ENCODE measurements at places on chromosomes 4 and X. TPM values are rescaled to one million over a fixed set of nuclear protein-coding genes. Genes with fewer than 3 reads are reported as not detected.
A peak's percentile ranks its signal among the peaks of the same experiment; 100 is the strongest.

DNA sequence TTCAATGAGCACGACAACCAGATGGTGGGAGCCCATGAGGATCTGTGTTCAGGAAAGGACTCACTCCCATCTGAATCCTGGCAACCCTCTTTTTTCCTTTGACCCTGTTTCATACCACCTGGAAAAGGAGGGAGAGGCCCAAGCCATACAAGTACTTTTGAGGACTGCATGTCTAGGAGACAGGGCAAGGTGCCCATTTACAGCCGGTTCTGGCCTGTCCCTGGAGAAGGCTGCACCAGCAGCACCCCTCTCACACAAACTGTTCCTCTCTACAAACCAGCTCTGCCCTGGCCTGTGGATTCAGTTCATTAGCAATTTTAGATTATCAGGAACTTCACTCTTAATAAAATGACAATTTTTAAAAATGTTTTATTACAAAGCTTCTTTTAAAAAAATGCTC lies 57.5 kb downstream of the HADH start:
- no peaks in the 10 kb centered on the region for H3K4me1 ChIP-seq
- no peaks in the 10 kb centered on the region for H3K27me3 ChIP-seq
- no peak overlapping the region for H3K27ac ChIP-seq

DNA sequence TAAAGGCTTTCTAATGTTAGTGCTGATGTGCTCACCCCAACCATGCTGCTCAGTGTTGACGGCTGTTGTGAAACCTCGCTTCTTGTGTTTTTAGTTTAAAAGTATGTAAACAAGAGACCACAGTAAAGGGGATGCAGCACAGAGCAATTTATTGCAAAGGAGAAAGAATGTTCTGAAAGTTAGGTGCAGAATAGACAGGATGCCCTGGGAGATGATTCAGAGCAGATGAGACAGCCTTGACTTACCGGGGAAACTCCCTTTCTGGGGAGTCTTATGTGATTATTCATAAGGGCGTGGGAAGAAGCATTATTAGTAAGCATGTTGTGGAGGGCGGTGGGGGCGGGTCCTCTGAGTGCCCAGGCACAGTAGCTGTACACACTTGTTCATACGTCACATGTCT lies 47.7 kb downstream of the EVC start:
- H3K27me3 ChIP-seq: no peaks in the 10 kb centered on the region
- H3K27ac ChIP-seq: no peak overlapping the region
- H3K4me3 ChIP-seq: no peak overlapping the region
- no peak for DNase-seq

DDIT4L gene
- total RNA-seq: 1.8 TPM

GRCh38 chrX:46710927-46711623 lies 47.8 kb downstream of the SLC9A7 start:
- H3K27ac ChIP-seq: no peak overlapping the region
- no peak for DNase-seq
- no peaks in the 10 kb centered on the region for H3K4me1 ChIP-seq
- no peaks in the 10 kb centered on the region for H3K36me3 ChIP-seq
- no peaks in the 10 kb centered on the region for H3K27me3 ChIP-seq
- H3K4me3 ChIP-seq: no peak overlapping the region

GRCh38 chrX:80602036-80602860 lies 182.0 kb downstream of the TENT5D start:
- no peak overlapping the region for H3K4me3 ChIP-seq
- no peaks in the 10 kb centered on the region for H3K4me1 ChIP-seq
- H3K27me3 ChIP-seq: no peaks in the 10 kb centered on the region
- H3K36me3 ChIP-seq: no peaks in the 10 kb centered on the region
- peak; percentile 13 for DNase-seq

- no peaks in the 10 kb centered on the region for H3K4me1 ChIP-seq
- no peak for DNase-seq
- H3K36me3 ChIP-seq: no peaks in the 10 kb centered on the region
- H3K27ac ChIP-seq: no peak overlapping the region
- no peaks in the 10 kb centered on the region for H3K27me3 ChIP-seq
These were observed 13.2 kb downstream of the CLNK start for GRCh38 chr4:10671366-10671765.

CXorf49 gene
- 19.1 TPM for total RNA-seq

- no peak for DNase-seq
- H3K27me3 ChIP-seq: no peaks in the 10 kb centered on the region
- no peaks in the 10 kb centered on the region for H3K4me1 ChIP-seq
- no peak overlapping the region for H3K27ac ChIP-seq
- H3K4me3 ChIP-seq: no peak overlapping the region
- no peaks in the 10 kb centered on the region for H3K36me3 ChIP-seq
These were observed 62.1 kb downstream of the TBC1D14 start for GRCh38 chr4:6971536-6972374.

DNA sequence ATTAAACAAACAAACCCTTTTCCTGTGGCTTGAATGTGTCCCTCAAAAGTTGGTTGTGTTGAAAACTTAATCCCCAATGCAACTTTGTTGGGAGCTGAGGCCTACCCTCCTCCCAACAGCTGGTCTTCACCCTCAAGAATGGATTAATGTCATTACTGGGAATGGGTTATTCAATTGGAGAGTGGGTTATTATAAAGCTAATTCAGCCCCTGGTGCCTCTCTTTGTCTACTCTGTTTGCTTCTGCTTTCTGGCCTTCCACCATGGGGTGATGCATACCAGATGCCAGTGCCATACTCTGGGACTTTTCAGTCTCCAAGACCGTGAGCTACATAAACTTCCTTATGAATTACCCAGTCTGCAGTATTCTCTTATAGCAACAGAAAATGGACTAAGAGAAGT lies 706.5 kb downstream of the CCSER1 start:
- no peaks in the 10 kb centered on the region for H3K4me1 ChIP-seq
- no peaks in the 10 kb centered on the region for H3K36me3 ChIP-seq
- H3K4me3 ChIP-seq: no peak overlapping the region
- H3K27me3 ChIP-seq: no peaks in the 10 kb centered on the region

SAGE1 gene
- total RNA-seq: 5.5 TPM

GRCh38 chr4:84319124-84319523 lies 180.0 kb downstream of the NKX6-1 start:
- no peaks in the 10 kb centered on the region for H3K27me3 ChIP-seq
- no peak overlapping the region for H3K27ac ChIP-seq
- no peak overlapping the region for H3K4me3 ChIP-seq

DNA sequence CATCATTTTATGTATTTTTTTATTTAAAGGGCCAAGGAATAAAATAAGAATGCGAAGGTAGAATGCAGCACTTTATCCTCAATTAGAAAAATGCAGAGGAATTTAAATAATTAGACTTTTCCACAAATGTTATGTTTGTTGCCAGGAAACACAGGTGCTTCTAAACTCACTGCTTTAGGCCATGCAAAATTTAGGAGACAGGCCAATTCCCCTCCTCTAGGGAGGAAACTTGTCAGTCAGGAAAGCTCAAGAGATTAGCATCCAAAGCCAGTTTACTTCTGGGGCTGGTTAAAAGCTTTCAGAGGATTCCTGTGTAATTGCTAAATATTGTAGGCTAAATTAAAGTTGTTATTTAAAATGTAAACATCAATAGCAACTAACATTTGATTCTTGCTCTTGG lies 124.5 kb downstream of the DMD start:
- H3K36me3 ChIP-seq: no peaks in the 10 kb centered on the region
- H3K27me3 ChIP-seq: no peaks in the 10 kb centered on the region
- H3K4me1 ChIP-seq: no peaks in the 10 kb centered on the region

DNA sequence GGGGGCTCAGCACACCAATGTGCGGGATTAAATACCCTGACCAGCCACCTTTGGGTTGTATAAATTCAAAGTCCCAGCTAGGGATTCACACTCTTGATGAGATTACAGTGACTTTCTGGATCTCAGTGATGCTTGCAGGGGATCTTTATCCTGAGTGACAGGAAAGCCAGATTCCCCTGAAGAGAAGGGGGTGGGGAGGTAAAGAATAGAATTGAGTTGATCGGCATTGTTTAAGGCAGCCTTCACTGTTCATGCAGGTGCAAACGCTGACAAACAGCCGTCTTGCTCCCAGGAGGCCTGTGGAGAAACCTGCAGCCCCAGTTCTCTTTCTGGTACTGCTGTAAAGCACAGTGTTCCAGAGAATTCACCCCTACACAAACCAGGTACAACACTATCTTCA lies 19.0 kb downstream of the CXXC4 start:
- no peaks in the 10 kb centered on the region for H3K27me3 ChIP-seq
- H3K27ac ChIP-seq: no peak overlapping the region
- no peaks in the 10 kb centered on the region for H3K4me1 ChIP-seq
- no peak for DNase-seq

IGFBP7 gene
- total RNA-seq: 451 TPM

GUCY1B1 gene
- 4.3 TPM for total RNA-seq

DNA sequence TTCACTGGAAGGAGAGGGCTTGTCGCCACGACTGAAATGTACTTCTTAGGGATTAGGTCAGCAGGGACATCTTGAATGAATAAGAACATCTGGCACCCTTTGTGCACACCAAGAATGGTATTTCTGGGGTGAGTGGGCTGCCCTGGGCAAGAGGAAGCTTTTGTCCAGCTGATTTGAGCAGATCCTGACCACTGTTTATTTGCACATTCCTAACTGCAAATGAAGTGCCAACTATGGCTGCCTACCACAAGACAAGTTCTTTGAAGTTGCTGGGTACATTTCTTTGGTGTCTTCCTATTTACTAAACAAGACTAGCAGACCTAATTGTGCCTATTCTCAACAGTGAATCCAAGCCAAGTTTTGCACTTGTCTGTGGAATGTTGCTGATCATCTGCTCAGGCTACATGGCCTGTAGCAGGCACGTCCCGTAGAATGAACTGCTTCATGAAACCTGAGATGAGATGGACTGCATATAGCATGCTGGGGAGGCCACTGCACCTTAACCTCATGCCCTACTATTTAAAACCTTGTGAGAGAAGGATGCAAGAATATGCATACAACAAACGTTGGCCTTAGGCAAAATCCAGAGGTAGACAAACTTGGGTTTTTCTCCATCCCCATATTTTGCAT lies 45.0 kb downstream of the PIR start:
- H3K27ac ChIP-seq: no peak overlapping the region
- H3K27me3 ChIP-seq: no peaks in the 10 kb centered on the region
- no peak overlapping the region for H3K4me3 ChIP-seq
- no peaks in the 10 kb centered on the region for H3K36me3 ChIP-seq

DNA sequence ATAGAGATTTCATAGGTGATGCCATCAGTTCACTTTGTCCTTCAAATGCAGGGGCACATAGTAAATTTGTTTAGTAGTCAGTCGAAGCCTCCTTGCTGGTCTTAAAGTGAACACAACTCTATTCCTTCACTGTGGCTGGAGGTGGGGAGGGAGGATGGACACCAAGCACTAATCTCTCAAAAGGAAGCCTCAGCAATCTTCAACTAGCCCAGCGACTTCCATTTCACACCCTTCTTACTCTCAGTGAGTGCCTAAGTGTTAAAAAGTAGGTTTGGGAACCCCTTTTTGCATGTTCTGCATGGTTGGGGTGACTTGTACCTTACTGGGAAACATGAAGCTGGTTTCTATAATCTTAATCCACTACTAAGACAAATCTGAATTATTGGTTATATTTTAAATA lies 96.0 kb upstream of the GUCY1A1 start:
- H3K4me1 ChIP-seq: no peaks in the 10 kb centered on the region
- H3K27me3 ChIP-seq: no peaks in the 10 kb centered on the region
- no peak for DNase-seq
- no peaks in the 10 kb centered on the region for H3K36me3 ChIP-seq
- H3K27ac ChIP-seq: no peak overlapping the region

DNA sequence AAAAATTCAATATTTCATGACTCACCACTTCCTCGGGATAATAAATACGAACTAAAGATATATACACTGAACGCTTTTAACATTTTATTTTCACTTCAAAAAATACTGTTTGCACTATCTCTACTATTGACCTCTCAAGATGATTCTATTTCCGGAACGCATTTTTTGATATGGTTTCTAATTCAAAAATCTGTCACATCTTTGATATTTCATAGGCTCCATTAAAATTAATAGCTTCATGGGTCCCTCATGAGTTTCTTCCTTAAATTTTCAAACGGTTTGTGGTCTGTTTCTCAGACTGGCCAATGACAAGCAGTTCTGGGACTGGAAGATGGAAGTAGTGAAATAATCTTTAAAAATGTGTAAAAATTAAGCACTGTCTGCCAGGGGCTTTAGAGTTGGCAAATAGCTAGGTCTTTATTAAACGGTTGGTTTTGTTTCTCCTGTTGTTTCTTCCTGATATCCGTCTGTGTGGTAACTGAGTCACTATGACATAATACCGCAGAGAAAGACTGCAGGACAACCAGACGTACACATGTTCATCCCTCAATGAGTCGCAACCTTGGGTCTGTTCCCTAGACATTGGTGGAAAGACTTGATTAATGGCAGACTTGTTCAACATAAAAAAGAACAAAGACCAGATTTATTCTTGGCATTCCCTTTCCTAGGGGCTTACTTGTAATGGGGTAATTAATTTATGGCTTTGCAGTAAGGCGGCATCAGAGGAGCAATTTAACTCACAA lies 133.8 kb downstream of the PALLD start:
- no peaks in the 10 kb centered on the region for H3K4me1 ChIP-seq
- H3K27ac ChIP-seq: no peak overlapping the region
- DNase-seq: no peak
- peak overlapping the region; percentile 36 for H3K4me3 ChIP-seq

- H3K27me3 ChIP-seq: no peaks in the 10 kb centered on the region
- no peak overlapping the region for H3K27ac ChIP-seq
- H3K36me3 ChIP-seq: no peaks in the 10 kb centered on the region
- DNase-seq: no peak
These were observed 485.4 kb downstream of the C4orf33 start for GRCh38 chr4:129581305-129581704.

- H3K4me1 ChIP-seq: no peaks in the 10 kb centered on the region
- H3K36me3 ChIP-seq: no peaks in the 10 kb centered on the region
- no peaks in the 10 kb centered on the region for H3K27me3 ChIP-seq
- DNase-seq: no peak
- peak overlapping the region; percentile 62 for H3K4me3 ChIP-seq
These were observed 1.6 kb downstream of the KCTD8 start for GRCh38 chr4:44446801-44447562.

DNA sequence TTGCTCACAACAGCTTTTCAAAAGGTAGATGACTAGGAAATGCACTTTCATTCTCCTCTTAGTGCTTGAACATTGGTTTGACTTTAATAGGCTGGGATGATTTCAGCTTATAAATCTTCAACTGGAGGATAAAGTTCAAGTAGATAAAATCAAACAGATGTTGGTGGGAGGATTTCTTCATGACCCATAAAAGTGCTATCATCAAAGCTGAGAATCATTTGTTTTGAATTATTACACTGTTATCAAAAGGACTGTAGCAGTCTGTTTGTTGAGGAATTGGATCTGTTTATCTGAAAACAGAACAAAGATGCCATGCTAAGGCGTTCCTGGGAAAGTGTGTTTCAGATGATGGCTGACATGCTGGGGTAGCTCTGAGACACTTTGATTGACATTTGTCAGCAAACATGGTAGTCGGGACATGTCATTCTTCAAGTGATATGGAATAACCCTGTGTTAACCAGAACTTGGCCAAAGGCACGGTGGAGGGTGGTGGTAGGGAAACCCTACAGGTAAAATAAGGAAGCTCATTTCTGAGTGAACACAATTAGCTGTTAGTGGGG lies 304.0 kb upstream of the PITX2 start:
- H3K4me1 ChIP-seq: no peaks in the 10 kb centered on the region
- no peaks in the 10 kb centered on the region for H3K27me3 ChIP-seq
- H3K36me3 ChIP-seq: no peaks in the 10 kb centered on the region
- no peak overlapping the region for H3K27ac ChIP-seq

All from testis (tissue), 5 donors.